T-helper 17 cell (primary cell): ENCODE measurements at places on chromosomes 7 and 10. TPM values are rescaled to one million over a fixed set of nuclear protein-coding genes. Genes with fewer than 3 reads are reported as not detected.

ETV1 gene
- total RNA-seq: 0.55 TPM

DNA sequence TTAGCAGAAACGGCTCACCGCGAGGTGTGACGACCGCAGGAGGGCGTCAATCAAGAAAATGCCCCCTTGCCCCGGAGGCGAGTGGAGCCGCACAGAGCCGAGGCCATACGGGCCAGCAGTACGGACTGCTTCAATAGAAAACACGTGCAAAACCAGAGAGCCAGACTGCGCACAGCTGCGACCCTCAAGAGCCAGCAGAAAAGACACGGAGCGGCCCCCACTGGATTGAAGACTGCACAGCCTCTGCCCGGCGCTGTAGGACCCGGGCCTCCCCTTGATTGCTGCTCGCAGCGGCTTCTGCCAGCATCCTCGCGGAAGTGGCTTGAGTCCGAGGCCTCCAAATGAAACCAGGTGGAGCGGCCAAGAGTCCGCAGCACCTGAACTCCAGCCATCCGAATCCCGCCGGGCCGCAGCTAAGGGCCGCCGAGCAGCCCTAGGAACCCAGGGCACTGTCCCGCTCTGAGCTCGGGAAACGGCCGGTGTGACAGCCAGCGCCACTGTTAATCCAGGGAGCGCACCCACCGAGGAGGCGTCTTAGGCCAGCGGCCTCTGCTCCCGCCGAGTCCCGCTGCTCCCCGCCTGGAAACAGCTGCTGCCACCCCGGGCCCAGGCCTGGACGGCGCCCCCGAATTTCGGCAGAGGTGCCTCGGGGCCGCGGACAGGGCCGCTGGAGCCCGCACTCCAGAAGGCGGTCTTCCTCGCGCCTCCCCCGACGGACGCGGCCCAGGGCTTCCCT lies 660 bp upstream of the HHEX start:
- no peak for DNase-seq

SNCG gene
- total RNA-seq: not detected

ANKRD2 gene
- not detected for total RNA-seq

GRCh38 chr10:19048489-19048888 lies at the start of gene MALRD1:
Gene MALRD1, plus strand, starts transcription at chr10:19048801. Its CDS starts 138 bp downstream, at chr10:19048939.
- no peak for DNase-seq

POLD2 gene
- 53.3 TPM for total RNA-seq

DNA sequence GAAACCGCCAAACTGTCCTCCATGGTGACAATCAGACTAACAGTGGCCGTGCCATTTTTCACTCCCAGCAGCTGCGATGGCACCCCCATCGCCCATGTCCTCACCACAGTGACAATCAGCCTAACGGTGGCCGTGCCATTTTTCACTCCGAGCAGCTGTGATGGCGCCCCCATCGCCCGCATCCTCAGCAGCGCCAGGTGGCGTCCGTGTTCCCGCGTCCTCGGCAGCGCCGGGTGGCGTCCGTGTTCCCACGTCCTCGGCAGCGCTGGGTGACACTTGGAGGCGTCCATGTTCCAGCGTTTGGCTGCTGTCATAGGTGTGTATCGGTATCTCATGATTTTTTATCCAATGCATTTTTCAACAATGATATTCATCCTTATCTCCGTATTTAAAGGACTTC lies 267.3 kb downstream of the PTPRN2 start:
- DNase-seq: no peak

GAD2 gene
- total RNA-seq: not detected

GRCh38 chr10:43942096-43942850 lies 293.6 kb upstream of the ZNF32 start:
- no peak for DNase-seq

GRCh38 chr10:119500821-119501220 lies 41.7 kb downstream of the RGS10 start:
- no peak for DNase-seq

DNA sequence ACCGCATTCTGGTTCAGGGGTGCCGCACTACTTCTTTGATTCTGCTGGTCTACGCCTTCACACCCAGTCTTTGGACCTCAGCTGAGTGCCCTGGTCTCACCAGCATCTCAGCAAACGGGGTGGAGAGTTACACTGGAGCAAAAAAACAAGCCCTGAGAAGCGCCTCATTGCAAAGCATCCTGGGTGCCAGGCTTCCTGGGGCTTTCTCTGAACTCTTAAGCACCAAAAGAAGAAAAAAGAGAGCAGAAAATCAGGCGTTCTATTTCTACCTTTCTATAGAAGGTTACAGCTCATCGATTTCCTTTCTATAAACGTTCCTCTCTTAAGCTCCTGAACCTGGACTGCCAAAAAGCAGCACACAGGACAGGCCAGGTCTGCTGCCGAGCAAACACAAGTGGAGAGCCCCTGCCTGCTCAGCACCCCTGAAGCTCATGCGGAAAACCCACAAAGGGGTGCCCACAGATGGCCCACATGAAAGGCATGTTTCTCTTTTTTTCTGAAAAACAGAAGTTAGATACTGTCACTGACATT lies 217.9 kb downstream of the SFMBT2 start:
- peak; percentile 36 for DNase-seq

GRCh38 chr10:93718937-93719725 lies 16.7 kb upstream of the FRA10AC1 start:
- DNase-seq: no peak

AGAP6 gene
- total RNA-seq: 18.6 TPM

- no peak for DNase-seq
These were observed 33.0 kb upstream of the CHST15 start for GRCh38 chr10:124126145-124126982.

- DNase-seq: no peak
These were observed 176.8 kb downstream of the CPEB3 start for GRCh38 chr10:92113911-92114600.

GRCh38 chr7:155991470-155991869 lies 179.2 kb upstream of the SHH start:
- no peak for DNase-seq

DNA sequence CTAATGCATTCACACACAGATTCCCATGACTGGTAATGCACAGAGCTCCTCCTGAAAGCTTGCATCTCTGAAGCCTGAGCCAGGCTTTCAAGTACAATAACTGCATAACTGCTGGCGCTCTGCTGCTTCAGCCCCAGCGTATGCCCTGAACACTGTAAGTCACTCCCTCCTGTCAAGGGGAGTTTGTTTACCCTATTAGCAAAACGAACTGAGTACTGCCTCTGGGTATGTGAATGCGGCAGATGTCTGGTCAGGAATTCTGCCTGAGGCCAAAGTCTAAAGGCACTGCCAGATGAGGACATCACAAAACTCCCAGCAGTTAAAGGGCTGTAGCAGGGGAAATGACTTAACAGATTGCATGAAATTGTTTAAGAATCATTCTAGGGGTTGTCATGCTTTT lies 97.7 kb downstream of the NRCAM start:
- DNase-seq: no peak

DNA sequence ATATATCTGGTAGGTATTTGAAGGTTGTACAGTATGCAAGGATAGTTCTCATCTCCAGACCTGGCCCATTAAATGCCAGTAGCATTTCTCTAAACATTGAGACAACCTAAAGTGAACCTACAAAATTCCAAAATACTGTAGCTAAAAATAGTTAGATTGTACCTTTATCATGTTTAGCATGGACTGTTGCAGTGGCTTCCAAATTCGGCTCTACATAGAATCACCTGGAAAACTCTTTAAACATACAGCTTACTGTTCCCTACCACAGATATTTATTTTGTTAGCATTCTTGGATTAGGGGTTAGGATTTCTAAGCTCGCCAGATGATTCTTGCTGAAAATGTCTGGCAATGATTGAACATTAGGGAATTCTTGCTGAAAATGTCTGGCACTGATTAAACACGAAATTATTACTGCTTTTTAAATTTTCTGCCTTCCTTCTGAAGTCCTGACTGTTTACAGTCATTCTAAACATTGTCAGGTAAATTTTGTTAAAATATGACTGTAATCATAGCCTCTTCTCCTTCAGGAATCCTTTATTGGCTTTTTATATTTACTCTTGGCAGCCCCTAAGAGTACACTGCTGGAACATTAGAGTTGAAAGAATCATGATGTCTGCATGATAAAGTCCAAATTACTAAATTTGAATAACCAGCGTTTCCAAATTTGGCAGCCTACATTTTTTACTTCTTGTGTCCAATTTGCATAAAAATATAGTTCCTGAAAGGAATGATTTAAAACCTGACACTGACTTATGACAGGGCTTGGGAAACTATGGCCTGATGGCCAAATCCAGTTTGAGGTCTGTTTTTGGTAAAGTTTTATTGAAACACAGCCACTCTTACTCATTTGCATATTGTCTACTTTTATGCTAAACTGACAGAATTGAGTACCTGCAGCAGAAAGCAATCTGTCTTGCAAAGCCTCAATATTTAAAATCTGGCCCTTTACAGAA lies 40.3 kb downstream of the SHOC2 start:
- DNase-seq: no peak

DNA sequence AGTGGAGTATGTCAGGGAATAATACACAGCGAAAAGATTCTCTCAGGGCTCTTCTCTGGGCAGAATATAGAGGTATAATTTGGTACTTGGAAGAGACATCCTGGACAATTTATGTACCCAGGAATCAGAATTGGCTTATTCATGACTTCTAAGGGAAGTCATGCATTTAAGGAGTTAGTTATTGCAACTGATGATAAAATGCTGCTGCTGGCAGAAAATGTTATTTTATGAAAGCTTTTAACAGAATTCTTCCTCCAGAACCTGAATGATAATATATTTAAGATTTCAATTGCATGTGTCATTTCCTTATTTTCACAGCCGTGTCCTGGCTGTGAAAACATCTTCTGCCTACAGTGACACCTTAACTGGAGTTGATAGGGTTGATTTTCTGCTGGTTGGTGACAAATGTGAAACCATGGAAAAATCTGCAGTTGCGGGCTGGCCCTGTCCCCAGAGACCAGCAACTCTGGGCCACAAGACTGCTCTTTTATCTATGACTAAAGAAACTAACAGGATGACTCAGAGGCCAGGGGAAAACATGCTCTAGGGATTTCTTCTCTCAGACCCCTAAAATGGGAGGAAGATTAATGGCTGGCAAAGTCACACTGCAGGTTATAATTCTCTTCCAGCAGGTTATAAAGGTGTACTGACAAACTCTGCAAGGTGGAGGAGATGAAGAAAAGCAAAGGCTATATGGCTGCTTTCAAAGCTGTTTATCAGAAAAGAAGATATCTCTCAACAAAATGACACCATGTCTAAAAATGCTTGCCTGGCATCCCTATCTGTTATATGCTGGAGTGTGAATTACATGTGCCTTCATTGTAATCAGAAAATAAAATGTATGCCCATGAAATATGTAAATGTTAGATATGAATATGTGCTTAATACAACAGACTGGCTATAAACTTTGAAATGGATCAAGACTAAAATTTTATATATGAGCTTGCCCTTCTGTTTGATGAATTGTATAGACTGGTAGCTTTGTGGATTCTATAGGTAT lies 12.1 kb upstream of the TRUB1 start:
- DNase-seq: no peak

GRCh38 chr7:76267894-76268183 lies 34.6 kb upstream of the HSPB1 start:
- no peak for DNase-seq

- no peak for DNase-seq
These were observed 133.6 kb downstream of the GRK5 start for GRCh38 chr10:119340893-119341458.

HELLS gene
- 12.4 TPM for total RNA-seq

- no peak for DNase-seq
These were observed 239.1 kb downstream of the KCNMA1 start for GRCh38 chr10:77398558-77398957.

GRCh38 chr7:157397036-157397720 lies 60.4 kb downstream of the DNAJB6 start:
- DNase-seq: no peak

- no peak for DNase-seq
These were observed 152.5 kb downstream of the LCOR start for GRCh38 chr10:96984541-96985131.

DNA sequence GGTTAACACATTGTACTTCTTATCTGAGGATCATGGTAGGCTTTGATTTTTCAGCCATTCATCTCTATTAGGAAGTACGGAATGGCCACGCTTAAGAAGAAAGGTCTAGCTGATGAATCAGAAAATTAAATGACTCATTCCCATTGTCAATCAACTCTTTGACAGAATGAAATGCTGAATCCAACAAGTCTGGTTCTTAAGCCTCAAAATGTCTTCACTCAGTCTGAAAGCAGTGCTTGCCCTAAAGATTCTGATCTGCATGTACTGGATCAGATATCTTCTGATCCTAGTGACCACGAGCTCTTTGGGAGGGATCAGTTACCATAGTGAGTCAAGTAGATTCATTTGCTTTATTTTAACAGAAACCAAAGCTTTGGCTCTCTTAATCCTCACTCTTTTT lies 5.7 kb upstream of the CELF2 start:
- DNase-seq: no peak

- DNase-seq: no peak
These were observed 632.5 kb upstream of the NRP1 start for GRCh38 chr10:33966946-33967345.

- DNase-seq: no peak
These were observed 1.1 kb upstream of the MNX1 start for GRCh38 chr7:157011333-157012112.

DNA sequence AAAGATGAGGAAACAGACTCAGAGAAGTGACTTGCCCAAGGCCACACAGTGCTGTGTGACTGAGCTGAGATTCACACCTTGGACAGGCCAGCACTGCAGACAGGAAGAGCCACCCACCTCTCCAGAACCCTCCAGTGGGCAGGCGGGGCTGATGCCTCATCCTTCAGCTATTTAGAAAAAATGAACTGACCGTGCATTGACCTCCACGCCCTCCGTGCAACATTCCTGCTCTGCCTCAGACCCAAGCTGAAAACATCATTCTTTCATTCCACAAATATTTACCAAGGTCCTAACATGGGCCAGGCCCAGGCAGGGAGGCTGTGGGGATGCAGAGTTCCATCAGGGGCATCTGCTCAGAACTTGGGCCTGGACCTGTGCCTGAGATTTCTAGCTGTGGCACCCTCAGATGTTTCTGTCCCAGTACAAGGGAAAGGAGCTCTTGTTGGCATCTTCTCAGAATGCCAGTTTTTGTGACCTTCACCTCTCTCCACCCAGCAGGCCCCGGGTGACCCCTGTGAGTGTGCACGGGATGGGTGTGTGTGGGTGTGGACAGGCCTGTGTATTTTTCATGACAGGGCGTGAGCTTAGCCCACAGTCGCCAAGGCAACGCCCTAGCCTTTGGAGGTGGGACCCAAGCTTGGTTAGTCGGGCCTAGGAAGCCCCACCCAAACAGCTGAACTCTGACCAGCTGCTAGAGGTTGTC lies 6.5 kb downstream of the VSIR start:
- DNase-seq: no peak

POP7 gene
- total RNA-seq: 12.4 TPM
